Activated effector memory CD4-positive, alpha-beta T cell treated with Interleukin-2 at 50 U/mL for 16 hours (primary cell): ENCODE measurements at places on chromosomes 1 and 21.
A peak's percentile ranks its signal among the peaks of the same experiment; 100 is the strongest.

- DNase-seq: no peak
Measured at GRCh38 chr1:76799700-76800099, 67.6 kb upstream of the ST6GALNAC5 start.

- DNase-seq: no peak
Measured at GRCh38 chr1:195738966-195739650, 869.1 kb downstream of the KCNT2 start.

DNA sequence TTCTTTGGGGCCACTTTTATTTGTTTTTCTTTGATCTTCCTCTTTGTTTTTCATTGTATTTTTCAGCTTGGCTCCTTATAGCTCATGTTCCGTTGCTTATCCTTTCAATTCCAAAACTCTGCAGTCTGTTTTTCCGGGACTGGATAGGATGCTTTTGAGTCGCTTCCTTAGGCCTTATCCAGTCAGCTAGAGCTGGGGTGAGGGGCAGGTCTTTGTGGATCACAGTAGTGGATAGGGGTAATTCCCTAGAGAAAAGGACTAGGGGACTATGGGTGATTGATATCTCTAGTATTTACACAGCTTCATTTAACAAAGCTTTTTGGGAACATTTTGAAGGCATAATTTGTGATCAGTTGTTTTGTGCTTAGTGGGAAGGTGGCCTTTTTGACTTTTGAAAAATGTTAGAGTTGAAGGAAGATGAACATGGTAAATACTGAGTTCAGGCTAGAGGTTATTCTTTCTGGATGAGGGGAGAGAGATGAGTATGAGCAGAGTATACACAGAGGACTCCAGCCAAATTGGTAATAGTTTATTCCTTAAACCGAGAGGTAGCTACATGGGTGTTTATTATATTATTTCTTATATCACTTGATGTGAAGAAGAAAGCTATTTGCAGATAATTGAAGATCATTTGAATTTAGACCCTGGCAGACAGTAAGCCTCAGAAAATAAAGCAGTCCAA, 22.5 kb downstream of the CEP350 start:
- DNase-seq: no peak

DNA sequence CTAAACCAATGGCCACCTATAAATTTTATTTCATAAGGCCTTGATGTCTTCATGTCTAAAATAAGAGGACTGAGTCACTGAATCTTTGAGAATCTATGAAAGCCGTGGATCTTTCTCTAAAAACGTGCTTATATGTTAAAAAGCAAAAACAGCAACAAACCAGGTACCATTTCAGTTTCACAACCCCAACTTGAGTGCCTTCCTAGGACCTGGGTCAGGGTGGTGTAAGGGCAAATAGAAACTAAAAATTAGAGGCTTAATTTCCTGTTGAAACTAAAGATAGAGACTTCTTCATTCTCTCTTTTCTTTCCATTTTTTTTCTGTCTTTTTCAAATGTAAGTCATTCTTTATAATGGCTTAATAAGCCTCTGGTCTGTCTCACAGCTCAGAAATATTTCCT, 27.2 kb upstream of the PGBD5 start:
- DNase-seq: no peak

GRCh38 chr1:232969799-232970198, 19.4 kb downstream of the NTPCR start:
- no peak for DNase-seq

- no peak for DNase-seq
Measured at GRCh38 chr1:8580566-8580965, 236.9 kb downstream of the RERE start.

GRCh38 chr1:245622332-245623014, 467.7 kb downstream of the KIF26B start:
- DNase-seq: no peak

- DNase-seq: no peak
Measured at GRCh38 chr1:152959801-152960451, 10.5 kb upstream of the SPRR4 start.

- no peak for DNase-seq
Measured at GRCh38 chr1:18618546-18619466, 11.8 kb upstream of the PAX7 start.

DNA sequence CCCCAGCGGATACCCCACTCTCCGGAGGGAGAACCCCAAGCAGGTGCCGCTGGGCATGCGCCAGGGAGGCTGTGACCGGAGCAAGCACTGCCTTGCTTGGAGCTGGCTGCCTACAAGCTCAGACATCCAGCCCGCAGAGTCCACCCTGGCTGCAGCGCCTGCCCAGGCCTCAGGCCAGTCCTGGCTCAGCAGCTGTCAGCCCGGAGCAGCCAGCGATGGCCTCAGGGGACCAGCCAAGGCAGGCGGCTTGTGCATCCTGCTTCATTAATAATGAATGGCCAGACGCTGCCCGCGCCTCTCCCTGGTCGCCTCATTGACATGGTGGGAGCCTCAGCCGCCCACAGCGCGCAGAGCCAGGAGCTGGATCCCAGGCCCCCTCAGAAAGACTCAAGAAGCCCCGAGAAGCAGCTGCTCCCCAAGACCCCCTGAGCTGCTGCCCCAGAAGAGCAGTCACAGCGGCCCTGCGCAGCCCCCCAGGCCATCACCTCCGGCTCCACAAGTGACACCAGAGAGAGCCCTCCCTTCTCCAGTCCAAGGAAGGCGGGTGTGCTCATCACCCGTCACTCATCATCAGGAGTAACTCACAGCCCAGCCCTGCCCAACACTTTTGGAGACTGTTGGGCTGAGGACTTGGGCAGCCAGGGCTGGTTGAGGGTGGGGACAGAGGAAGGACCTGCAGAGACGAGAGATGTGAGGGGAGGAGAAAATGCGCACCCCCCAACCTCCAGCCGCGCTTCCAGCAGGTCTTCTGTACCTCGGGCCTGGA, 19.6 kb downstream of the KCNAB2 start:
- no peak for DNase-seq

DNA sequence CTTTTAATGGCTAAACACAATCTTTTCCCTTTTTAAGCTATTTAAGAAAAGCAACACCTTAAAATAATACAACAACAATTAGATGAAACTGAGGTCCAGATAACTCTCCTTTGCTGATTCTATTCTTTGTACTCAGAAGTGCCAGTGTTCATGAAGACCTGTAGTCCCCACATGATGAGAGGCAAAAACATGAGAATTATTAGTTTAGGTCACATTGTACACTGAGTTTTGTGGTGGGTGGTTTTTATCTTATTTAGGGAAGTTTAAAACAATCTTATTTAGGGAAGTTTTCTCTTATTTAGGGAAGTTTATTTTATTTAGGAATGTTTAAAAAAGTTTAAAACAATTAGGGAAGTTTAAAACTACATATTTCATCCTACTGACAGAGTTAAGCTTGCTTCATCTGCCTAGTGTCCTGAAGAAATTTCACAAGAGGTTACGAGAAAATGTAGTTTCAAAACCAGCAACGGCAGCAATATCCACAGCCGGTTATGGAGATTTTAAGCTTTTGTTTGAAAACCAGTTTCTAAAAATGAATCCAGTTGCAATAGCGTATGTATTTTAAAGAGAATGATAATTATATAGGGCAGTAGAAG, 7.8 kb upstream of the OR14I1 start:
- no peak for DNase-seq

DNA sequence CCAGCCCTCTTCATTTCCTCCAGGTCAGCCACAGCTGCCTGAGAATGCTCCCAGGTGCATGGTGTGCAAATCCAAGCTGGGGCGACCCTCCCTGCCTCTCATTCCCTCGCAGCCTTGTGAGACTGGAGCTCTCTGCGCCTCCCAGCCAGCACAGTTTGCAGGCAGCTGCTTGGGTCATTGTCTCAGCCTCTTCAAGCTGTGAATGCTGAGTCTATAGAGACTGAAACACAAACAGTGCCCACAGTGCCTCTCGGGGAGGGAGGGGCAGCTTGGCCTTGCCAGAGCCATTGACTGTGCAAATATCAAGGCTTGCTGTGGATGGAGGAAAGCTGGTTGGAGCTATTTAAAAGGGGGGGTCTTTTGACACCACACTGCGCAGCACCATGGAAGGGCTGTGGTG, 10.6 kb downstream of the PLXNA2 start:
- DNase-seq: no peak

DNA sequence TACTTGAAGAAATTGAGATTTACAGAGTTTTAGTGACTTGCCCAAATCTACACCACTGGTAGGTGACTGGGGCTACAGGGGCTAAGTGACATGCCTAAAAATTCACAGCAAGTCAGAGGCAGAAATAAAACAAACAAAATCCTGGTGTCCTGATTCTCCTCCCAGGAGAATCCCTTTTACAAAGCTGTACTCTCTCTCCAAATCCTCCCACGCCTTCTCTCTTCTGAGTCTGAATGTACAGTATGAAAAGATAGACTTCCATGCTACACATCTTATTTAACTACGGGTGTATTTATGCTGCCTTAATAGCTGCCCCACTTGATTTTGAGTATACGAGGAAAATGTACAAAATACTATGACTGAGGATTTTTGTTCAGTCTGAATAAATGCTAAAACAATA, 65.4 kb downstream of the SGIP1 start:
- no peak for DNase-seq

DNA sequence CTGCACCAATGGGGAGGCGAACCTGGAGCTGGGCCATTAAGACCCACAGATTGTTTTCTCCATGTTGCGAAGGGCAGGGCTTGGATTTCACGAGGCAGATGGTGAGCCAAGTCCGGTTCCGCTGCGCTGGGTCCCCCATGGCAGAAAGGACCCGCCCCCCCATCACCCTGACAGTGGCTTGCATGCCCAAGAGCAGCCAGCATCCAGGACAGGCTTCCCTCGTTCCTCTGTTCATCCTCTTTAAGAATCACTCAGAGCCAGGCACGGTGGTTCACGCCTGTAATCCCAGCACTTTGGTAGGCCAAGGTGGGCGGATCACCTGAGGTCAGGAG, 15.8 kb upstream of the NPHP4 start:
- DNase-seq: no peak

DNA sequence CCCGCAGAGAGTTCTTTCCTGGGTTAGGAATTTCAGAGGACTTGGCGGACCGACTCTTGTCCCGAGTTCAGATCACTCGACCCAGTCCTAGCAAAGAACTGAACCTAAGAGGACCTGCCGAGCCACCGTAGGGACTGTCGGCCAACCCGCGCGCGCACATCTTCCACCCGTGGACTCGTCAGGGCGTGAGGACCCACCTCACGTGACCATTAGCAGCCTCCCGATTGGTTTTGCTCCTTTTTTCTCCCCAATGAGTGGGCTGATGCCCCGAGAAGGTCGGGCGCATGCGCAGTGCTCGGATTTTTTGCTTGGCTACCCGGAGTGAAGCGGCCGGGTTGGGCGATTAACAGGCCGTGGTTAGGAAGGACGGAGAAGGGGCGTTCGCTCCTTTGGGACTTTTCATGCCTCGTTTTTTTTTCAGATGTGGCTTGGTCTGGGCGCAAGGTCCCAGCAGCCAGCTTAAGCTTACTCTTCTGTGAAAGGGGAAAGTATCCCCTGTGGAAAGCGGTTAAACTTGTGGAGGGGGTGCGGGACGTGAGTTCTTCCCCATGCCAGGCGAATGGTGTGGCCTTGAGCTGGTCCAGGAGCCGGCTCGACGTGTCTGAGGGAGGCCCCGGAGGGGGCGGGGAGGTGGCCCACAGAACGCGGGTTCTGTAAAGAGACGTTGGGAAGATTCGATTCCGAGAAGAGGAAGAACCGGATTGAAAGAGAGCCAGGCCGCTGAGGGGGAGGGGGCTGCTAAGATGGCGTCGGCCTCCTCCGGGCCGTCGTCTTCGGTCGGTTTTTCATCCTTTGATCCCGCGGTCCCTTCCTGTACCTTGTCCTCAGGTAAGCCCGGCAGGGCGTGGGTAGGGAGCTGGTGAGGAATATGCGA, at the start of gene PIP5K1A:
TSS of gene PIP5K1A (plus strand) at position 299 of the 874 bp plus-strand sequence. CDS start at position 744, 445 bp downstream.
- peak; percentile 95 for DNase-seq

GRCh38 chr1:216580538-216581057, 142.6 kb downstream of the ESRRG start:
- no peak for DNase-seq

GRCh38 chr1:33996281-33996680, 132.4 kb downstream of the HMGB4 start:
- no peak for DNase-seq

DNA sequence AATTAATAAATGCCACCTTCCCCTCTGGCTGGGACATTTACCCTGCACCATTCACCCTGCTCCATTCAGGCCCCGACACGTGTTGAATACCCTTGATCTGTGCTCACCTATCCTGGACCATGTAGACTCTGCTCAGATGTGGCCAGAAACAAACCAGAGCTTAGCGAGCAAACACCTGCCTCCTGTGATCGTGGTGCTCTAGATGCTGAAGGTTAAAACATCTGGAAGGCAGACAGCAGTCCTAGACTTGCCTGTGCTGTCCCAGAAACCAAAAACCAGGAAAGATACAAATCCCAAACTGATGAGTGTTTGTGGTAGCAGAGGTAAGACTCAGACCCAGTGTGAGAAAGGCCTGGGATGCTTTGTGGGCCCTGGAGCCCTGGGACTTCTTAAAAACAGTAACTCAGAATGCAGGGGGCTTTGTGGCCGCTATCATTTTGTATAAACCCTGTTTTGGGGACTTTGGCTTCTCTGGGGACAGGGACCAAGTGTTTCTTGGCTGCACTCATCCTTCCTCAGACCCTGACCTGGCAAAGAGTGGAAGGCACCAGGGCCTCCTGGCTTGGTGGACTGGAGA, 99.6 kb downstream of the DMRTB1 start:
- no peak for DNase-seq

DNA sequence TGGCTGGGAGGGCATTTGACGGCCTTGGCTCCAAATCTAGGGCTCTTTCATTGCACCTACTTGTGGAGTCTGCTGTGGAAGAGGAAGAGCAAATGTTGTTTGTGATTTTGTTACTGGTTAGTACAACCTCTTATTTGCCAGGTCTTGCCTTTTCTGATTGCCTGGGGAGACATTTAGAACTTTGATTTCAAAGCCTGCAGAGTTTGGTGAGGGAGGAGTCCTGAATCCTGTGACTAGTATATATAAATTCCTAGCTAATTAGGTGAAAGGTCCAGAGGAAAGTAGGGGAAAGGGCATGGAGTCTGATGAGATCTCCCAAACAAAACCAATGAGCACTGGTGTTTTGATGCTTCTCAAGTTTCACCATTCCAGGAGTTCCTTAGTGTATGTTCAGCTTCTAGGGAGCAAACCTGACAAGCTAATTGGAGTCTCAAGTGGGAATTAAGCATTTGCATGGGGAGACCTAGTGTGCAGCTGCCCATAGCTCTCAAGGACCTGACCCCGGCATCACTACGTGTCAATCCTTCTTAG, 5.1 kb upstream of the HMGCS2 start:
- DNase-seq: no peak

GRCh38 chr1:240776237-240776636, 164.3 kb upstream of the GREM2 start:
- no peak for DNase-seq
